HAP-1 (cell line): ENCODE measurements at places on chromosomes 11 and 22.

DNA sequence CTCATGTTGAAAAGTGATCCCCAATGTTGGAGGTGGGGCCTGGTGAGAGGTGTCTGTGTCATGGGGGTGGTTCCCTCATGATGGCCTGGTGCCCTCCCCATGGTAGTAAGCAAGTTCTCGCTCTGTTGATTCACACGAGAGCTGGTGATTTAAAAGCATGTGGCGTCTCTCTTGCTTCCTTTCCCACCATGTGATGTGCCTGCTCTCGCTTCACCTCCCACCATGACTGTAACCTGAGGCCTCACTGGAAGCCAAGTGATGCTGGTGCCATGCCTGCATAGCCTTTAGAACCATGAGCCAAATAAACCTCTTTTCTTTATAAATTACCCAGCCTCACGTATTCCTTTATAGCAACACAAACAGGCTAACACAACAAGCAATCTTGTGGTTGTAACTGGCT lies 52.4 kb downstream of the VSIG10L2 start:
- no peak for DNase-seq

DNA sequence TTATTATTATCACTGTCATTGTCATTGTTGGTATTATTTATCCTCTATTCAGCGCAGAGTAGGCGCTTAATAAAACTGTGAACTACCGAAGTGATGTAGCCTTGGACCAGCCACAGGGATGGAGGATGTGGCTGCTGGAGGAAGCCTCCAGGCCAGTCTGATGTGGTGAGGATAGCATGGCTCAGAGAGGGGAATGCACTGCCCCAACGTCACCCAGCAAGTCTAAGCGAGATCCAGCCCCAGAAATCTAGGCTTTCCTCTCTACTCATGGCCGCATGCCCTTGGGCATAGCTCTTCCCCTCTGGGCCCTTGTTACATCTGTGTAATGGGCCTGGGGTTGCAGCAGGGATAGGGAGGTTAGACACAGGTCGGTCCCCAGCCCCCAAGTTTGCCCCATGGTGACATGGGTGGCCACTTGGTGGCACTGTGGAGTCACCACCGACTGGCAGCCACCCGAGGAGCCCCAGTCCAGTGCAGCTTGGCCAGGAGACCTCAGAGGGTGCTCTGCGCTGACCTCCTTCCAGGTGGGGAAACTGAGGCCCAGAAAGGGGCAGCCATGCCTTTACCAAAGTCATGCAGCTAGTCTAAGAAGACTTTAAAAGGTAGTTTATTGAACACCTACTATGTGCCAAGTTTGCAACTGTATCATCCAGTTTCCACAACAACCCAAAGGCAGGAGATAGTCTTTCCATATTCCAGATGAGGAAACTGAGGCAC lies 395.7 kb downstream of the MN1 start:
- peak; percentile 82 for DNase-seq

DNA sequence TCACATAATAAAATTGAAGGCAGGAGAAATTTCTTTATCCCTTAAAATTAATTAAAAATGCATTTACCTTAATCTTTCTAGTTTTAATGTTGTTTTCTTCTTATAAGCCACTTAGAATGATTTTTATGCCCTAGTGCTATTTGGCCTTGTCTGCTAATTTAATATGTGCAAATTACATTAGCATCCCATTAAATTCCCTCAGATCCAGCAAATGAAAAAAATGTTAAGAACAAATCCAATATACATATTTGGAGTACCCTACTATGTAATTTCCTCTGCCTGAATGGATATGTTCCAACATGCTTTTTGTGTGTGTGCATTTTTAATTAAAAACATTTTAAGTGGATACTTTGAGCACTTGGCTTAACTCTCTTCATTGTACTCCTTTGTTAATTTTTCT lies 56.9 kb downstream of the TNRC6B start:
- DNase-seq = no peak

GRCh38 chr11:47495011-47495855 lies 46.3 kb upstream of the RAPSN start:
- peak; percentile 76 for DNase-seq

GRCh38 chr11:12537778-12538401 lies 136.3 kb upstream of the TEAD1 start:
- no peak for DNase-seq

DNA sequence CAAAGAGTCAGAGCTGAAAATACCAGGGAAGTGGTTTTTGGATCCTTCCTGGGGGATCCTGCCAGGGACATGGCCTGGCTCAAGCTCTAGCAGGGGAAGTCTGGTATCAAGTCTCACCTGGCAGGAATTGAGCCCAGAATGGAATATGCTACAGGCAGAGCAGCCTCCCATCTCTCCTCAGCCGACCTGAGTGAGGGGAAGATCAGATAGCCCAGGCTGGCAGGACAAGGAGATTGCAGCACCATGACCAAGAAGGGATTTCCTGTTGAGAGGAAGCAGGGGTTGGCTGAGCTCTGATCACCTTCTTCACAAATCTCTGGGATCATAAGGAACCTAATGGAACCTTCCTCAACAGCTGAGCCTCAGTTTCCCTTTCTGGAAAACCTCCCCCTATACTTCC lies 13.0 kb downstream of the OAF start:
- no peak for DNase-seq

DNA sequence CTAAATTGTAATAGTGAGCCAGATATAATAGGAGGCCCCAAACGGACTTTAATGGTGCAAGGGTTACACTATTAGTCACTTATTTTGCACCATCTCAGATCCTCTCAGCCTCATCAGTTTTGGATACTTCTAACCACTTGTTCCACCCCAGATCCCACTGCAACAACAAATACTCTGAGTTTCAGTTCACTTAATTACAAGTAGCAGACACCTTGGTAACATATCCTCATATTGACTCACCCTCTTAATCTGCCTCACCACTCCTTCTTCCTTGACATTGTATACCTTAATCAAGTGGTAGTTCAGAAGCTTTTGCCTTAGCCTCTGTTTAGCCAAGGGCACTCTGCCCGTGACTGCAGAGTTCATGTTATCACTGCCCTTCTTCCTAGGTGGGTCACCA lies 256.1 kb upstream of the UBASH3B start:
- DNase-seq = no peak
